ENCODE measurements at places on chromosomes 6 and 20.

DNA sequence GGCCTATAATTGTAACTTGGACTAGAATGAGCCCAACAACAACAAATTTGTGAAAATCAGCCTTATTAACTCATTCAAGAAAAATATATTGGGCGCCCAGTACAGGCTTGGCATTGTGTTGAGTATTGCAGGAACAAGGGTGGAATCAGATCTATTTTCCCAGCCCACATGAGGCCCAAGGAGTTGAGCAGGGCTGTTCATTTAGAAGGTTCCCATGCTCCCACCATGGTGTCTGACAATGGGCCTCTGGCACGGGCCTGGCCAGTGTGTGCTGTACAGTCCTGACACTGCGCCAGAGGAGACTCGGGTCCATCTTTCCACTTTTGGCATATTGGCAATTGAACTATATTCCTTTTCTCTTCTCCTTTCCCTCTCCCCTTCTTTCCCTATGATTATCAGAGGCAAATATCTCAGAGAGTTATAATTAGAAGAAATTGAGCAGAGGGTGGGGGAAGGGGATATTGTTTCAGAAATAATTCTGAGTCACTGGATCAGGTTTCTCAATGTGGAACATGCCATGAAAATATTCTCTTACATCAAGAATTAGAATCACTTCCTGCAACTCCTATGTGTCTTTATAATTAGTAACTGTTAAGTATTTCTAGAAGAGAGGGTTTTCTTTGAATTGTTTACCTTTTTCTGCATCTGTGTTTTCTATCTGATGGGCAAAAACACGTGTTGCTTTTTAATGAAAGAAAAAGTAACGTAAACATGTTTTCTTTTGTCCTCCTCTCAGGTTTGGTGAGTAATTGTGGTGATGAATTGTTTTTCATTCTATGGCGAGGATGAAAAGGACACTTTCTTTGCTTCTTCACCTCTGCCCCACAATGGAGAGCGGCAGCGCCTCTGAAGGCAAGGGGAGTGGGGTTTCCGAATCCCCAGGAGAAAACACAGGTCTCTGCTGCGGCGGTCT lies 209.4 kb downstream of the FOXA2 start:
- DNase-seq: no peak

GRCh38 chr6:24980507-24981385 lies 45.0 kb upstream of the RIPOR2 start:
- DNase-seq: no peak

GRCh38 chr20:17641520-17641964 lies 40.5 kb downstream of the RRBP1 start:
- no peak for DNase-seq

DNA sequence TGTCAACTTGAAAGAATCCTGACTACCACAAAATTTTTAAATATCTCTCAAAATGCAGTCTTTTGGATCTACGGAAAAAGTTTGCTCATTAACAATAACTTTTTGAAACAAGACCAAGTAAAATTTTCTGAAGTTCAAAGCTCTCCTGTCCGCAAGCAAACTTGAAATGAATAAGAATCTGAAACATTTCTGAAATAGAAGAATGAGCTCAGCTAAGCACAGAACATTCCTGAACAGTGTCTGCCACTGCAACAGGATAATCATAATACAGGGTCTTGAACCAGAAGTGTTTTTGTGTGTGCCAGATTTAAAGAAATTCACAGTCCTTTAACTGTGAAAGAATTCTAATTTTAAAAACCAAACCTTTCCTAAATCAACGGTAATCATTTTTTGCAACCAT lies 49.1 kb upstream of the TASP1 start:
- DNase-seq: no peak

- DNase-seq: no peak
Observed at GRCh38 chr6:96547654-96548053, 15.3 kb upstream of the FHL5 start.

DNA sequence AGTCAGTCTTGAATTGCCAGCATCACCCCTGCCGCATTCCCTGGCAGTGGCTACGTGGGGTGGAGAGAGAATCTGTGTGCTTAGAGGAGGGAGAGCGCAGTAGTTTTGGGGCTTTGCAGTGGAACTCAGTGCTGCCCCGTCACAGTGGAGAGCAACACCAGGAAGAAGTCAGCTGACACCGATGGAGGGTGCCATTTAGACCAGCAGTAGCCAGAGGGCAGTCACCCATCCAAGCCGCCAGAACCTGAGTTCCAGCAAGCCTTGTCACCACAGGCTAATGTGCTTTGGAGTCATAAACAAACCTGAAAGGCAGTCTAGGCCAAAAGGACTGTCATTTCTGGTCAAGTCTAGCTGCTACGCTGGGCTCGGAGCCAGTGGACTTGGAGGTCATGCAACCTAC lies 22.0 kb upstream of the PERP start:
- no peak for DNase-seq

Measured in activated CD8-positive, alpha-beta memory T cell treated with anti-CD3 and anti-CD28 coated beads for 1 hour (primary cell).